ENCODE measurements at places on chromosomes 7 and 10.

DNA sequence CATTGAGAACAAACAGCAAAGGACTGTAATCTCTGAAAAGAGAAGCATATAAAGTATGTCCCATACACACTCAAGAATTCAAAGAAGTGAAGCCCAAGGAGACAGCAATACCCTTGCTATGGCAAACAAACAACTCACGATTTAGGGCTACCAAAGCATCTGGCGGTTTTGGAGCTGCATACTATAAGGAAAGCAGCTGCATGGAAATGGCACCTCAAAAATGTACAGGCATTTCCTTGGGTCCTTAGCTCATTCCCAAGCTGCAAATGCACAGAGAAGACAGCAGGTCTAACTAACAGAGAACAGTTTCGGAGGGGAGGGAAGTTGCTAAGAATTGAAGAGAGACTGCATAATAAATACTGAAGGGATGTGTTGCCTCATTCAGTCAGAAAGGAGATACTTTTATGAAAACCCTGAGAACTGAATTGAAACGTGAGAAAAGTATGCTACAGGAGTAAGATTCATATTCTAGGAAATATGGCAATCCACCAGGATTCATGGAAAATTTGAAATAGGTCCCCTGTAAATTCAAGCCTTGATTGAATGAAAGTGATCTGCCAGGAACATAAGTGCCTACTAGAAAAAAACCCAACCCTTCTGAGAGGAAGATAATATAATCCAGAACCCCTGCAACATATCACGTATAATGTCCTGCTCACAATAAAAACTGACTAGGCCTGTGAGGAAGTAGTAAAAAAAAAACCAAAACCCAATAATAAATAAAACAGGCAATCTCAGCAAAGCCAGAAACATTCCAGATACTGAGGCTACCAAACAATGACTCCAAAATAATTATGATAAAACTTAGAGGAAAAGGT, 36.4 kb downstream of the CUBN start:
- H3K4me3 ChIP-seq: no peak overlapping the region
- H3K4me1 ChIP-seq: no peaks in the 10 kb centered on the region
- no peaks in the 10 kb centered on the region for H3K36me3 ChIP-seq
- no peak overlapping the region for H3K27ac ChIP-seq
- no peak for DNase-seq

DNA sequence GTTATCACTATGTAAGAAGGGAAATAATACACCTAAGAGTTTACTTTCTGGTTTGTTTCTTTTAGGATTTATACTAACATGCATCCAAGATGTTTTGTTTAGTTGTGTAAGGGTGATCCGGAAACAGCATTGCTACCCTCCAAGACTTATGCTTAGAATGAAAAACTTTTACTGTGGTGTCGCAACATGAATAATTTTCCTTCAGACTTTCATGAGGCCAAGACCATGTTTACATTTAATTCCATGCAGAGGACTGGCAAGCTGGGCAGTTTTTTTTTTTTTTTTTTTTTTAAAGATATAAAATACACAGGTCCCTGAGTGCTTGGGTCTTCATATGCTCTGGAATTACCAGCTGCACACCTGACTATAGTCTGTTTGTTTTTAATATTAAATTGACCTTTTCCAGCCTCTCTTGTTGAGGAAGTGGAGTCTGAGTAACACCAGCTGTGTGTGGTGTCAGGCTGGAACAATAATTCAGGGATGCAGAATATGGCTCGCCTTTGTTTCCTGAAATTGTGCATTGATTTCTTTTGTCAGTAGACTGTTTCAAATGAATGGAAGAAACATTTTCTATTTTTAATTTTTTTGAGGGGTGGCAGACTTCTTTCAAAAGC, 81.7 kb downstream of the ST7 start:
- H3K4me1 ChIP-seq: peaks cover 19% of the 10 kb centered on the region
- H3K4me3 ChIP-seq: no peak overlapping the region
- no peaks in the 10 kb centered on the region for H3K36me3 ChIP-seq
- no peaks in the 10 kb centered on the region for H3K27me3 ChIP-seq
- peak; percentile 90 for DNase-seq
- peak overlapping the region; percentile 46 for H3K27ac ChIP-seq

DNA sequence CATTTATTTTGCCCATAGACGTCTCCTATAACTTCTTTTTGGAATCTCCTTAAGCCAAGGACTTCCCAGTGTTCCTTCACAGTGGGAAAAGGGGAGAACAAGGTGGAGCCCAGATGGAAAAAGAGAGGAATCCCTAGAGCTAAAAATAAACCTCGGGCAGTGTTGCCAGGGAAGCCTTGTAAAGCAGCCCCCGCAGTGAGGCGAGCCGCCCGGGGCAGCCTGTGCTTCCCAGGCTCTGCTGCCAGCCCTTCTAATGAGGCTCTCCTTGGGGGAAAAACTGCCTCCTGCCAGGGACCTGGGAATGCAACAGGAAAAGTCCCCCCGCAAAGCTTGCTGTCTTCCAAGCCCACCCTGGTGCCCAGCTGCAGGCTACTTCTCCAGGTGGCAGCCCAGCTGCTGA, 71.7 kb downstream of the SH3PXD2A start:
- H3K27ac ChIP-seq: no peak overlapping the region
- no peaks in the 10 kb centered on the region for H3K36me3 ChIP-seq
- H3K4me1 ChIP-seq: no peaks in the 10 kb centered on the region
- DNase-seq: no peak
- no peaks in the 10 kb centered on the region for H3K27me3 ChIP-seq

DNA sequence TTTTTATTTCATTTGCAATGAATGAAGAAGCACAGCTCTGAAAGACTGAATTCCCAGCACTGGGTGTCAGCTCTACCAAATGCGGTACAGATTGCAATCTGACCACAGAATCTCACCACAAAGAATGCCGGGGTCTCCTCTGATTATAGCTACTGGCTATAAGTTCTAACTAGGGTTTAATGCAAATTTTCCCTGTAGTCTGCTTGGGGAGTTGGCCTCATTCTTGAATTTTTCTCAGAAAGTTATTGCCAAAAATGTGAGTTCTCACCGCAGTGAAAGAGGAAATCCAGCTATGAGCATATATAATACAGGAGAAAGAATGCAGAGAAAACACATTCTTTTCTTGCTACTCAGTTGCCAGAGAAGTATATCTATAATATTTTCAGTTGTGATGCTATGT, 1255.7 kb upstream of the LRRTM3 start:
- DNase-seq: no peak
- H3K36me3 ChIP-seq: no peaks in the 10 kb centered on the region
- H3K4me1 ChIP-seq: no peaks in the 10 kb centered on the region
- no peak overlapping the region for H3K4me3 ChIP-seq
- no peaks in the 10 kb centered on the region for H3K27me3 ChIP-seq
- H3K27ac ChIP-seq: no peak overlapping the region

DNA sequence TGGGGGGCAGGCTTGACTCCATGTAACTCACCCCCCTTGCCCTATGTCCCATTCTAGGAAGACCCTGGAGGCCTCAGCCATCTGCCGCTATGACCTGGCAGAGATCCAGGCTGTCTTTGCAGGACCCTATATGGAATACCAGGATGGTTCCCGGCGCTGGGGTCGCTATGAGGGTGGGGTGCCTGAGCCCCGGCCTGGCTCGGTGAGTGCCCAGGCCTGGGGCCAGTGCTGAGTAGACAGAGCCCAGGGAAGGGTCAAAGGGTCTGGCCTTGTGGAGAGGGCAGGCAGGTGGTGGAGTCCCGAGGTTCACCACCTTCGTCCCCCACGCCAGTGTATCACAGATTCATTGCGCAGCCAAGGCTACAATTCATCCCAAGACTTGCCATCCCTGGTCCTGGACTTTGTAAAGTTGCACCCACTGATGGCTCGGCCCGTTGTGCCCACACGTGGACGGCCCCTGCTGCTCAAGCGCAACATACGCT, 7.5 kb downstream of the MRPL43 start:
- no peaks in the 10 kb centered on the region for H3K27me3 ChIP-seq
- H3K36me3 ChIP-seq: no peaks in the 10 kb centered on the region
- no peaks in the 10 kb centered on the region for H3K4me1 ChIP-seq
- H3K27ac ChIP-seq: no peak overlapping the region

- H3K36me3 ChIP-seq: no peaks in the 10 kb centered on the region
- H3K4me3 ChIP-seq: no peak overlapping the region
- H3K27ac ChIP-seq: no peak overlapping the region
- H3K4me1 ChIP-seq: no peaks in the 10 kb centered on the region
These were observed 18.8 kb upstream of the MINDY3 start for GRCh38 chr10:15879058-15879457.

Measured in endothelial cell of umbilical vein (primary cell).